ENCODE measurements at places on chromosomes 13 and 19. TPM values are rescaled to one million over a fixed set of nuclear protein-coding genes. Genes with fewer than 3 reads are reported as not detected.

The KLK15 gene
- polyA plus RNA-seq, result not detected

The NLRP5 gene
- polyA plus RNA-seq, result not detected

The HCN2 gene
- 0.32 TPM for polyA plus RNA-seq

The NRTN gene
- 2.6 TPM for polyA plus RNA-seq

The CD177 gene
- polyA plus RNA-seq, result 0.20 TPM

The CDC42EP5 gene
- polyA plus RNA-seq, result 13.0 TPM

The LPAR2 gene
- 26.1 TPM for polyA plus RNA-seq

The NOTCH3 gene
- 102 TPM for polyA plus RNA-seq

The GTF3A gene
- 96.5 TPM for polyA plus RNA-seq

Measured in left kidney (tissue), 8 donors.